Pulmonary artery endothelial cell (primary cell): ENCODE measurements at places on chromosomes 7 and 10.

DNA sequence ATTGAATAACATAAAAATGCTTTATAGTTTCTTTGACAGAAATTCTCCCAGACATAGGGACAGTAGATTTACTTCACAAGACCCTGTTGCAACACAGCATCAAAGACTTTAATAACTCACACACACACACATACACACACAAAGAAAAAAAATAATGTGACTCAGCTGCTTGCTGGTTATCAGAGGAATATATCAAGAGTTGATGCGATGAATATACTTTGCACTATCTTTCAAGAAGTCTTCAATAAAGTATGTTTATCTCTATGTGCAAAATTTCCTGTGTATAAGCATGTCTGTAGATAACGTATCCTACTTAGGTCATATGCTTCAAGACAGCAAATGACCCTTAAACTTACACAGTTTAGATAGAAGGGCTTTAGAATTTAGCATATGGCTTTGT, 243.1 kb downstream of the ARL4A start:
- no peak for DNase-seq

DNA sequence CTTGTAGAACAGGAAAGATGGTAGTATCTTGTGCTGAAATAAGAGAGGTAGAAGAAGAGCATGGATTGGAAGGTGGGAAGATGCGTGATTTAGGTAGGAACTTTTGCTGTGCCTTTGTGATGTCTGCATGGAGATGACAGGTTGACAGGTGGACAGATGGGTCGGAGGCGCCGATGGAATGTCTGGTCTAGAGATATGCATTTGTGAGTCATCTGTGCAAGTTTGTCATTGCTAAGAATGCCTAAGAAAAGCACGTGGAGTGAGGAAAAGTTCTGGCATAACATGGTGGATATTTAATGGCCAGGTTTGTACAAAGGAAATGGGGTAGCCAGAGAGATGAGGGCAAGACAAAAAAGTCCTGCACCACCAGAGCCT, 76.0 kb upstream of the ARMC3 start:
- DNase-seq: no peak

- no peak for DNase-seq
Measured at GRCh38 chr10:12625393-12626023, 276.2 kb downstream of the CAMK1D start.

GRCh38 chr7:157276731-157277562, 59.9 kb upstream of the DNAJB6 start:
- no peak for DNase-seq

GRCh38 chr7:136064081-136064480, 86.9 kb upstream of the MTPN start:
- DNase-seq: no peak

GRCh38 chr10:74072503-74072902, 74.6 kb downstream of the VCL start:
- no peak for DNase-seq

- no peak for DNase-seq
Measured at GRCh38 chr10:132394201-132394811, 2.7 kb upstream of the PWWP2B start.

DNA sequence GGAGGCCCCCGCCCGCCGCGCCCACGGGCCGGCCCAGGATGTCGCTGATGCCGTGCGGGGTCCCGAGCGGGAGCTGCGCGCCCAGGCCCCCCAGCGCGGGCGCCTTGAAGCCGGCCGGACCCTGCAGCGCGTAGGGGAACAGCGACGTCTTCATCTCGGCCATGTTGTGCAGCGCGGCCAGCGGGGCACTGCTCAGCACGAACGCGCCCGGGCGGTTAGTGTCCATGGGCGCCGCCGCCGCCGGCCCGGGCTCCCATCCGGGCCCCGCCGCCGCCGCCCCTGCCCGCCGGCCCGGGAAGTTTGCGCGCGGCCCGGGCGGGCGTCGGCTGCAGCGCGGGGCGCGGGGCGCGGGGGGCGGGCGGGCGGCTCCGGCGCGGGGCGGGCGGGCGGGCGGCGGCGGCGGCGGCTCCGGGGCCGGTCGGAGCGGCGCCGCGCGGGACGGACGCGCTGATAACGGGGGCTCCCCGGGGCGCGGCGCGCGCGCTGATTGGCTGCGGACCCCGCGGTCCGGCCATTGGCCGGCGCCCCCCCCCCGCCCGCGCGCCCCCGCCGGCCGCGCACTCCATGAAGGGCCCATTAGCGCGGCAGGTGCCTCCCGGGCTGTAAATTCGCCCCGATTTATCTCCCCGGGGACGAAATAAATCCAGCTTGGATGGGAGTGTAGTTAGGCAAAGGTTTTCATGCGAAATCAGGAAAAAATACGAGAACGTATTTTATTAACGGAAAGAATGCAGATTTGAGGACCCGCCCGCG, at the start of gene NKX6-2:
NKX6-2 (minus strand) TSS at position 425 of the 753 bp plus-strand sequence; CDS start at position 226, 199 bp downstream.
- no peak for DNase-seq

DNA sequence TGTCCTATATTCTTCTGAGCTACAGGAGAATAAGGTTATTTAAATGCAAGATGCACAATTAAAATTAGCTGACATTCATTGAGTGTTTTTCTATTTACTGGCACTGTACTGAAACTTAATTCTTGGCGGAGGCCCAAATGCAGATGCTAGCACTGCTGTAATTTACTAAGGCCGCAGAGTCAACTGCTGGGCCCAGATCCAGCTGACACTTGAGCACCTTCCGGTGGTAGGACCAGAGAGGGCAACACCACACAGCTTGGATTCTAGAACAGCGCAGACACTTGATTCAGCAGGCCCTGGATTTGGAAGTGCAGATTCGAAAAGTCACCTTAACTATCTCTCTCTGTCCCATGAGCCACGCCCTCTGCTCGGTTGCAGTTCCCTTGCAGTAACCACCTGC, 228.6 kb upstream of the TMEM72 start:
- DNase-seq: no peak

DNA sequence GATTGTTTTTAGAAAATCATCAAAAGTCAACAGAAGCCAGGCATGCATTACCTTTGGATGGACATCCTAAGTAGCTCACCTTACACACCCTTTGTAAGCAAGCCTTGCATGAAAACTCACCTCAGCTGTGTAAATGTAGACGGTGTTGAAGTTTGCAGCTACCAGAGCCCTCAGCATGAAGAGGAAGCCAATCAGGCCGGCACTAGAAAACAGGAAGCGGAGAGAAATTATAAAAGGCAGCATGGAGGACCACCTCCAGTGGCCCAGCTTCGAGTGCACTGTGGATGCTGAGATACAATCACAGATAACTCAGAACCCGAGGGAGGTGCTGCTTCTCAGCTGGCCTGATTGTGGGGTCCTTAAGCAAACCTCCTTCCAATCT, 75.3 kb downstream of the SVOPL start:
- DNase-seq: no peak

DNA sequence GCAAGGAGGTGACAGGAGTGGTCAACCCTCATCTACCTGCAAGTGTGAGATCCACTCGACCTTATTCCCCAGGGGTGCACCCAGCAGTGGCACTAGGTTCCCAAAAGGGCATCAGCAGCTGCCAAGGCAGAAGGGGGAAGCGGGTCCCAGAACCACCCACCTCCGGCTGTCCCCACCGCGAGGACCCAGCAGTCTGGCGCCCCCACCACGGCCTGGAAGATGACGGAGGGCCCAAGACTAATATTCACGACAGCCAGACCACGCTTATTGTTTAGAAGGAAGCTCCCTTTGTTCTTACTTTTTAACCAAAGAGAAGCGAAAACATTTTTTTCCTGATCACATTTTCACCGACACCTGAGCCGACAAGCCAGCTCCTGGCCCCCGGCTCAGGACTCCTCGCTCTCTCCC, 3.6 kb upstream of the EVX1 start:
- DNase-seq: no peak

DNA sequence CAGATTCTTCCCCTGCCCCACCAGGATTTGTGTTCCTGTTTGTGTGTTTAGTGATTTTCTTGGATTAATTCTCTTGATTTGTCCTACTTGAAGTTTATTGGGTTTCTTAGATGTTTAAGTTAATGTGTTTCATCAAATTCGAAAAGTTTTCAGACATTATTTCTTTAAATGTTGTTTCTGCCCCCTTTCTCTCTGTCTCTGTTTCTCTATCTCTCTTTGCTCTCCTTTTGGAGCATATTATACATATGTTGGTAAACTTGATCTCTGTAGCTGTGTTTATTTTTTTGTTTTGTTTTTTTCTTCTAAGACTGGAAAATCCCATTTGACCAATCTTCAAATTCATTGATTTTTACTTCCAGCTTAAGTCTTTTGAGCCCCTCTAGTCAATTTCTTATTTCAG, 115.6 kb downstream of the ZNF277 start:
- DNase-seq: no peak
